ENCODE measurements at places on chromosomes 11 and 22.

DNA sequence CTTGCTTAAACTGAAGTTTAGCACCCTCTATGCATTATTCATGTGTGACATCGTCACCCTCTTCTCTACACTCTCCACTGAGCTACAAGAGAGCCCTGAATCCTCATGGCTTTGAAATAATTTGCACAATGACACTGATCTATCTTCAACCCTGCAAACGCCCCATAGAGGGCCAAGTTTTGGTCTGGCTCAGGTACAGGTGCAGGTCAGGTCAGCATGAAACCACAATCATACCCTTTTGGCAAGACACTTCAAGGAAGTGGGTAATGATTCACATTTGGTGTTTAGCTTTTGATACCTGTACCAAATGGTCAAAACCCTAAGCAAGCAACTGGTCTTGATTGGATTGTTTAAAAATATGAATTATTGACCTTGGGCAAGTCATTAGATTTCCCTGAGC is 122.2 kb upstream of the CADM1 start:
- DNase-seq = no peak

DNA sequence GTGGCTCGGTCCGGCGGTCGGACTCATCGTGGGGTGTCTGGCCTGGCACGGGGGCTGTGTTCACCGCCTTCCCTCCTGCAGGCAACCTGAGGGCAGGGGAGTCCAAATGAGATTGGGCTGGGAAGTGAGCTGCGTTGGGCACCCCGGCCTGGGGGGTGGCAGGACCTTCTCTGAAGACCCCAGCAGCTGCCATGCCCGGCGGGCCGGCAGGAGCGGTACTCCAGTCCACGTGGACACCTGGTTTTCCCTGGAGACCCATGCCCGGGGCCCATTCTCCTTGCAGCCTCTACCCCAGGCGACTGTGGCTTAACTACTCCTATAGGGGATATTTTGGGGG is 24.5 kb downstream of the LRRC10B start:
- no peak for DNase-seq

- DNase-seq = no peak
Measured at GRCh38 chr11:75583718-75584658, 21.9 kb downstream of the SERPINH1 start.

DNA sequence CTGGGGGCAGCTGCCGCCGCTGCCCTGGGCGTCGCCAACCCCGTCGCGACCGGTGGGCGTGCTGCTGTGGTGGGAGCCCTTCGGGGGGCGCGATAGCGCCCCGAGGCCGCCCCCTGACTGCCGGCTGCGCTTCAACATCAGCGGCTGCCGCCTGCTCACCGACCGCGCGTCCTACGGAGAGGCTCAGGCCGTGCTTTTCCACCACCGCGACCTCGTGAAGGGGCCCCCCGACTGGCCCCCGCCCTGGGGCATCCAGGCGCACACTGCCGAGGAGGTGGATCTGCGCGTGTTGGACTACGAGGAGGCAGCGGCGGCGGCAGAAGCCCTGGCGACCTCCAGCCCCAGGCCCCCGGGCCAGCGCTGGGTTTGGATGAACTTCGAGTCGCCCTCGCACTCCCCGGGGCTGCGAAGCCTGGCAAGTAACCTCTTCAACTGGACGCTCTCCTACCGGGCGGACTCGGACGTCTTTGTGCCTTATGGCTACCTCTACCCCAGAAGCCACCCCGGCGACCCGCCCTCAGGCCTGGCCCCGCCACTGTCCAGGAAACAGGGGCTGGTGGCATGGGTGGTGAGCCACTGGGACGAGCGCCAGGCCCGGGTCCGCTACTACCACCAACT is 1.0 kb downstream of the FUT4 start:
- no peak for DNase-seq

DNA sequence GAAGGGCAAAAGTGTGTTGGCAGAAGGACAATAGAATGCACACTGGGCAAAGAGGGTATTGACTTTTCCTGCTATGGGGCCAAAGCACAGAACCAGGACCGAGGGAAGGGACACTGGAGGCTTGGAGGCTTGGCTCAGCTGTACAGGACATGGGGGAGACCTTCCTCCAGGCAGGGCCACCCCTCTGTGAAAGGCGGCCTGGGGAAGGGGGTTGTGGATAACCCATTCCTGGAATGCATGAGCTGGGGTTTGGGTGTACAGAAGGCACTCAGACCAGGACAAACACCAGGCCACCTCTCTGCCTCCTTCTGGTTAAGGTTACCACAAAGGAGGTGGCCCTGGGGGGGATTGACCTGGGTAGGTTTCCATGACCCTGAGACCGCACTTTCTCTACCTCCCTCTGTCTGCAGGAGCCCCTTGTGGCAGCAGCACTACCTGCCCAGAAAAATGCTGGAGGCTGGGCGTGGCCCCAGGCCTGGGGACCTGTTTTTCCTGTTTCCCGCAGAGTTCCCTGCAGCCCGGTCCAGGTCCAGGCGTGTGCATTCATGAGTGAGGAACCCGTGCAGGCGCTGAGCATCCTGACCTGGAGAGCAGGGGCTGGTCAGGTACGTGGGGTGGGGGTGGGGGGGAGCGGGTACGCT is 9.6 kb downstream of the P2RY2 start:
- no peak for DNase-seq

GRCh38 chr22:42202669-42203068 is 67.8 kb downstream of the TCF20 start:
- DNase-seq = no peak

DNA sequence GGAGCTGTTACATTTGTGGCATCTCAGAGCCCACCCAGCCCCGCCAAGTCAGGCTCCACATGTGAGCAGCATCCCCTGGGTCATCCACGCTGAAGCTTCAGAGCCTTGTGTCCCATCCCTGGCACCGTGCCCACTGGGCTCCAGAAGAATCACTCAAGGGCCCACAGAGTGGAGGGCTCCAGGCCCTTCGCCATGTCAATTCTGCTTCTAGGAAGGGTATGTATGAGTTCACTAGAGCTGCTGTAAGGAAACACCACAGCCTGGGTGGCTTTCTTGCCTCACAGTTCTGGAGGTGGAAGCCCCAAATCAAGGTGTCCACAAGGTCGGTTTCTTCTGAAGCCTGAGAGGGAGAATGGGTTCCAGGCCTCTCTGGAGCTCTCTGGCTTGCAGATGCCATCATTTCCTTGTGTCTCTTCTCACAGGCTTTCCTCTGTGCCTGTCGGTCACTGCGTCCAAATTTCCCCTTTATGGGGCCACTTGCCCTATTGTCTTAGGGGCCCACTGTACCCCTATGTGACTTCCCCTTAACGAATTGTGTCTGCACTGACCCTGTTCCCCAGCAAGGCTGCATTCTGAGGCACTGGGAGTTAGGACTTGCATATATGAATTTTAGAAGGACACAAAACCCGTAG is 1476.0 kb downstream of the TBC1D22A start:
- no peak for DNase-seq

DNA sequence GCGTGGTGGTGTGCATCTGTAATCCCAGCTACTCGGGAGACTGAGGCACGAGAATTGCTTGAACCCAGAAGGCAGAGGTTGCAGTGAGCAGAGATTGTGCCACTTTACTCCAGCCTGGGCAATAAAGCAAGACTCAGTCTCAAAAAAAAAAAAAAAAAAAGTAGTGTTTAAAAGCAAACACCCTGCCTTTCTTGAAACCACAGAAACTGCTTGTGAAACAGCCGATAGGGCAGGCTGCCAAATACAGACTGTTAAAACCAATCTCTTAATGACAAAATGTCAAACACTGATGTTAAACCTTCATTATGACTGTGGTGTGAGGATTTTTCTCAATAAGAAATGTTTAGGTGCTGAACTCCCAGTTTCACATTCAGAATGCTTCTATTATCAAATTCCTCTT is 27.3 kb downstream of the MARK2 start:
- peak; percentile 67 for DNase-seq

- DNase-seq = no peak
Measured at GRCh38 chr11:33874910-33875490, 16.9 kb downstream of the LMO2 start.

GRCh38 chr11:111502611-111503010 is 9.6 kb downstream of the BTG4 start:
- no peak for DNase-seq

DNA sequence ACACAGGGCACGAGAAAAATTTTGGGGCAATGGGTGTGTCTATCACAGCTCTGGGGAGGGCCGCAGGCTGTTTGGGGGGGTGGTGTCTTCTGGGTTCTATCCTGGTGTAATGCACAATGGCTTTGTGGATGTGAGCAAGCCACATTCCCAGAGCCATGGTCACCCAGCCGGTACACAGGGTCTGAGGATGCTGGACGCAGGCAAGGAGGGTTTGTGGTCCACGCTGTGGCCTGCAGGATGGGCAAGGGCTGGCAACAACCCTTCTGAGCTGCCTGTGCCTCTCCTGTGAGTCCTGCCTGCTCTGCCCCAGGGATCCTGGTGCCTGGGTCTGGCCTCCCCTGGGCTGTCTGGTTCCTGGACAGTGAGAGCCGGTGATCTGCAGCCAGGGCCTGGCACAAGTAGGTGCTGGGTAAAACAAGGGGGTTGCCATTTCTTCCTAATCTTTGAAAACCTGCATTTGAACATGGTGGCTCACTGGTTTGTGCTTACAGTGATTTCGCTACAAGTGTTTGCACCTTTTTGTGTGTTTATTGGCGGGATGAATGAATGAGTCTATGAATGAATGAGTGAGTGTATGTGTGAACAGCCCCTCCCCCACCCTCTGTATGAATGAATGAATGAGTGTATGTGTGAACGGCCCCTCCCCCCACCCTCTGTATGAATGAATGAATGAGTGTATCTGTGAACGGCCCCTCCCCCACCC is 4.4 kb upstream of the MRPL23 start:
- DNase-seq = no peak

DNA sequence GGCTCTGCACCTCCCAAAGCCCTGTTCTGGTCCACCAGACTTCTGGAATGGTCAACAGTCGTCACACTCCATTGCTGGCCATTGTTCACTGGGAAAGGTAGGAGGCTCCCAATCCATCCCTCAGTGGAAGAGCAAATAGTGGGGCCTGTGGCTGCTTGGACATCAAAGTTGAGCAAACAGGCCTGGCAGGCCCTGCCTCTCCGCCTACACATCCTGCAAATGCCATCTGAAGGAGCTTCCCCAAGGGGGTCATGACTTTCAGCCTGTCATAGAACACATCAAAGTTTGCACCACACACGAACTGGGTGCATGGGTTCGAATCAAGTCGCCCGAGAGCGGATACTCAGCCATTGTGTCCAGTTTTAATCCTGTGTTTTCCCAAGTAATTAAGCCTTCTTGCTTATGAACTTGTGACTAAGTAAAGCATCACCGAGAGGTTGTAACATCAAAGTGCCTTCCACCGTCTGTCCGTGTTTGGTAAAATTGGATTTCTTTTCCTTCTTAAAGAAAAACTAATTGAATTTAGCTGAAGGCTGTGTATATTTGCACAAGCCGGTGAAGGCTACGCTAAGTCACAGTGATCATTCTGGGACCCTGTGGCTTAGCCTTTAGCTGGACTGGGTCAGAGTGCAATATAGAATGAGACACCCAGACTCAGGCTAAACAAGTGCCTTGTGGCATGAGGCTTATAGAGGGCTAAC is 36.1 kb downstream of the CLPB start:
- no peak for DNase-seq

GRCh38 chr11:72890881-72891280 is 76.7 kb downstream of the ATG16L2 start:
- DNase-seq = no peak

DNA sequence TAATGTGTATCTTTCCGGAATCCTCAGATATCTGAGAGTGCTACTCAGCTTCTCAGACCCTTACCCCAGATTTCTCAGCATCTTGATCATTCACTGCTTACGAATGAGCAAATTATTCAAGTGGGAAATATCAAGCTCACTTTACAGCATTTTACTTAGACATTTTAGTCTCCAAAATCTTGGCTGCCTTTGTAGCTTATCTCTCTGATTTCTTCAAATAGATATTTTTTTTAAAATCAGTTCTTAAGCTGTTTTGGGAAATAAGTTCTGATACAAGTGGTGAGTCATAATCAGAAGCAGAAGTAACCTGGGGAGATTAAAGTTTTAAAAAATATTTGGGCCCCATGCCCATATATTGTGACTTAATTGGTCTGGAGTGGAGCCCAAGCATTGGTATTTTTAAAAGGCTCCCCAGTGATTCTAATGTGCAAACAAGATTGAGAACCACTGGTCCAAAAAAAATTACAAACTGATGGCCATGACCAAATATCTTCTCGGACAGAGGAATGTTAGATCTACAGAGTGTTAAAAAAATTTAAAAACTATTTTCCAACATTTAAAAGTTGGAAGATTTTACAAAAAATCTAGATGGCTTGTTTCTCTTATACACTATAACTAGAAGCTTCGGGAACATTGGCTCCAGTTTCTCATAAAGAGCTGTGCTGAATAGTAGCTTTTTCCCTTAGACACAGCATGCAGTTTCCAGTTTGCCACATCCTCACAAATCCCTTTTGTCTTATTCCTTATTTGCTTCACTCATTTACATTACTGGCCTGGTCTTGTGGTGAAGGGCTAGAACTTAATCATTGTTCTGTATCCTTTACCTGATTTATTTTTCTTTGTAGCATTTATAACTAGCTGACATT is 87.8 kb upstream of the BMAL1 start:
- no peak for DNase-seq

- no peak for DNase-seq
Measured at GRCh38 chr11:133600306-133600705, 68.0 kb upstream of the OPCML start.

DNA sequence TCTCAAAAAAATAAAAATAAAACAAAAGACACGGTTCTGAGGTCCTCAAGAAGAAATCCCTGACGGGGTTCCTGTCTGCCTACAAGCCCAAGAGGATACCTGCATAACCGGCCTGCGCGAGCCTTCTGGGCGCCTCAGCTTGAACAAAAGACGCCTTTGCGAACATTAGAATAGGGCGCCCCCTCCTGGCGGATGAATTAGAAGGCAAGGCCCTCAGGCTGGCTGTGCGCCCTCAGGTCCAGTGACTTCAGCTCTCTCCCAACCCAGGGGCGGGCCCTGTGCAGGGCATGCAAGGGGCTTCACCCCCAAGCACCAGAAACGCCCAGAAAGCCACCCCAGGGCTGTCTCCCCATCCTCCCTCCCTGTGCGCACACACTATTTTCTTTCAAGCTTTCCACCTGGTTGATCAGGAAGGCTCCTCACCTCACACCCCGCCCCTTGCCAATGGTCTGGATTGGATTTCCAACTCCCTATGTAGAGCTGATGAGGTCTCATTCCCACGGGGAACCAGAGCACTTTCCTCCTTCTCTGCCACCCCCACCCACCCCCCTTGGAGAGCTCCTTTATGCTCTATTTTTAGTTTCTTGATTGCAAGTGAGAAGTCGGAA is 273.3 kb downstream of the BUD13 start:
- no peak for DNase-seq

DNA sequence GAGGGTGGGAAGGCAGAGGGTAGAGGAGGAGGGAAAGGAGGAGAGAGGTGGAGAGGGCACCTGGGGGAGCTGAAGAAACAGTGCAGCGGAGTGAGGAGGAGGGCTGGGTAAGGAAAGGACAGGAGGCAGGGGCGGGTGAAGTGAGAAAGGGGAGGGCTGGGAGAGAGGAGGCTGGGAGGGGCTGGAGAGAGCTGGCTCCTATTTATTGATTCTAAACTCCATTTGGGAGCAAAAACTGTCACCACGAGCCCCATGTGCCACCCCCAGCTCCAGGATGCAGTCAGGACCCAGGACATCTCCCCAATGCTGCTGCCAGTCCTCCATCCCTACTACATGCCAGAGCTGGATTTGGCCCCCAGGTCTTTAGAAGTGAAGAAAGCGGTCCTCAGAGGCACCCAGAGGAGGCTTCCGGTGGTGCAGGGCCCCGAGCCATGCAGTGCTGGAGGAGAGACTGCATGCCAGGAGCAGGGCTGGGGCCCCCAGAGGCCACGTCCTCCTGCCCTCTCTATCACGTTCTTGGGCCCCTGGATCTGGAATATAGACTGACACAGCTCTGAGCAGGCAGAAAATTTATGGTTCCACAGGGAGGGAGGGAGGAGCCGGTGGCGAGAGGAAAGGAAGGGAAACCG is 53.7 kb downstream of the SLC22A12 start:
- DNase-seq = no peak

- no peak for DNase-seq
Measured at GRCh38 chr22:30695351-30695851, 727 bp downstream of the OSBP2 start.

Measured in T-helper 1 cell (primary cell).